Stimulated activated CD4-positive, alpha-beta T cell treated with anti-CD3 and anti-CD28 coated beads, Interleukin-2, amount 100 ng/mL, for 24 hours (primary cell): ENCODE measurements at places on chromosomes 16 and 17.
A peak's percentile ranks its signal among the peaks of the same experiment; 100 is the strongest.

DNA sequence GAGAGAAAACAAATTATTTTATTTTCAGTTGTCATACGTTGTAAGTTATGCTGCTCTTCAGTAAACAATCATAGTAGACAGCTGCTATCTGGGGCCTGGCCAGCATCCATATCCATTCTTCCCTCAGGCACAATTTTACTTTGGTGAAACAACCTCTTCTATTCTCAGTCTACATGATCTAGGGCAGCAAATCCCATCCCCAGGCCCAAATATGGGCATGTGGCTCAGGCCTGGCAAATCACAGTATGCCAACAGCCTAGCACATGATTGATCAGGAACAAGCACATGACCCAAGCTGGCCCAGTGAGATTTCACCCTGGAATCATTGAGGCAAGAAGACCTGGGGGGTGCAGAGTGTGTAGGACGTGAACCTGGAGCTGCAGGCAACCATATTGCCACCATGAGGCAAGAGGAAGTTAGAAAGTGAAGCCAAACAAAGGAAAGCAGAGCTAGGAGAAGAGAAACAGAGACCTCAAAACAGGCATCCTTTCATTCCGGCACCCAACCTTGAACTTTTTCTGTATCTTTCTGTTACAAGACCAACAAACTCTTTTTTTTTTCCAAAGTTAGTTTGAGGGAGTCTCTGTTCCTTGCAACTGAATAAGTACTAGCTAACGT, 10.3 kb upstream of the ABCC12 start:
- DNase-seq: no peak

GRCh38 chr17:70564006-70564620, 394.8 kb downstream of the KCNJ2 start:
- DNase-seq: no peak

- DNase-seq: peak; percentile 56
Observed at GRCh38 chr16:27317738-27318391, 4.1 kb downstream of the IL4R start.

GRCh38 chr16:80993834-80994233, 12.9 kb downstream of the CMC2 start:
- DNase-seq: no peak

- DNase-seq: no peak
Observed at GRCh38 chr16:89073346-89074071, 20.1 kb upstream of the ACSF3 start.

GRCh38 chr17:6153375-6153774, 83.2 kb downstream of the WSCD1 start:
- no peak for DNase-seq

- DNase-seq: no peak
Observed at GRCh38 chr16:72085002-72085401, 8.4 kb downstream of the TXNL4B start.

- no peak for DNase-seq
Observed at GRCh38 chr17:54727624-54728023, 173.0 kb upstream of the TOM1L1 start.

DNA sequence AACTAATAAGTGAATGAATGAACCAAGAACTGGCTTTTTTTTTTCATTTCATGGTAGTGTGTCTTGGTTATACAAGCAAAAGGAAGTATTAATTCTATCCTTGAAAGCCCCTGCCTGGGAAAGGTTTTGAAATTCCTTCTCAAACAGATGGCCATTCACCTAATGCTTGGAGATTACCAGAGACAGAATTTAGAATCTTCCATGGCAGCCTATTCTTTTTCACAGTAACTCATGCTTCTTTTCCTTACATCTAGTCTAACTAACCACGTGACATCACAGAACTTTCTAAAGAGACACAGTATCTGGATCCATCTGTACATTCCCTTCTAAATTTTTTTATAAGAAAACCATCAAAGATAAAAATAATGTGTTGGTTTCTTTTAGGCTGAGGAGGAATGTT, 151.6 kb downstream of the FTO start:
- DNase-seq: no peak

- no peak for DNase-seq
Observed at GRCh38 chr16:53053967-53054669, 673 bp upstream of the CHD9 start.

DNA sequence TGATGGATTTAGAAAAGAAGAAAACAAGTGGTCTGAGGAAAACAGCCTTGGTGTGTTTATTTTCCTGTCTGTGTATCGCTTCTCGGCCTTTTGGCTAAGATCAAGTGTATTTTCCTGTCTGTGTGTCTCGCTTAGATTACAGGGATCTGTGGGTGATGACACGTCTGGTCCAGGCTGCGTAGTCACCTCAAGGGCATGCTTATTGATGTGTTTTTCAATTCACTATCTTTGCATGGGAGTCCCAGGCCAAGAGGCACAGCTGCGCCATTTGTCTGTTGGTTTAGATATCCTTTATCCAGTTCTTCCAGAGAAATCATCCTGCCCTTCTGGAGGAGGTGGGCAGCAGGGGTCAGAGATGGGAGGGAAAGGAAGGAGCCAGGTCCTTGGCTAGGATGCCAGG, 47.1 kb upstream of the STH start:
- no peak for DNase-seq

DNA sequence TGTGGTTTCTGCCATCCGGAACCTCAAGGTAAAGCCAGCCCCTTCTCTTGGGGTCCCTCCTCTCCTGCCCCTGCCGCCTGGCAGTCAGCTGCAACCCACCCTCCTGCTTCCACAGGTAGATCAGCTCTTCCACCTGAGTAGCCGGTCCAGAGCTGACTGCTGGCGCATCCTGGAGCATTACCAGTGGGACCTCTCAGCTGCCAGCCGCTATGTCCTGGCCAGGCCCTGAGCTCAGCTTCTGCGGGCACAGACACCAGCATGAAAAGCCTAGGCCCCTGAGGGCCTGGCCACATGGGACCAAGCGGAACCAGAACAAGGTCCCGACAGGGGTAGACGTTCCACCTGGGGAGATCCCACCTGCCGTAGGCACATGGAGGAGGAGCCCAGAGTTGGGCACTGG, 5.5 kb downstream of the PLSCR3 start:
- DNase-seq: no peak

- DNase-seq: no peak
Observed at GRCh38 chr17:49528966-49529365, 33.9 kb downstream of the NGFR start.

DNA sequence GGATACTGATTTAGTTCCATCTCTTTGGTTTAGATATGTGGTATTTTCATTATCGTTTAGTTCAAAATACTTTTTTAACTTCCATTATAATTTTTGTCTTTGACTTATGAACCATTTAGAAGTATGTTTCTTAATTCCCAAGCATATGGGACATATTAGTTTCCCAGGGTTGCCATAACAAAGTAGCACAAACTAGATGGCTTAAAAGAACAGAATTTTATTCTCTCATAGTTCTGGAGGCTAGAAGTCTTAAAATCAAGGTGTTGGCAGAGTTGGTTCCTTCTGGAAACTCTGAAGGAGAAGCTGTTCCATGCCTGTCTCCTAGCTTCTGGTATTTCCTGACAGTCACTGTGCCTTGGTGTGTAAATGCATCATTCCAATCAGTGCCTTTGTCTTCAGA, 291.5 kb upstream of the AXIN2 start:
- DNase-seq: no peak

GRCh38 chr17:15942207-15942833, 2.6 kb upstream of the ADORA2B start:
- DNase-seq: no peak

GRCh38 chr17:21387616-21388015, 11.5 kb downstream of the KCNJ12 start:
- no peak for DNase-seq

DNA sequence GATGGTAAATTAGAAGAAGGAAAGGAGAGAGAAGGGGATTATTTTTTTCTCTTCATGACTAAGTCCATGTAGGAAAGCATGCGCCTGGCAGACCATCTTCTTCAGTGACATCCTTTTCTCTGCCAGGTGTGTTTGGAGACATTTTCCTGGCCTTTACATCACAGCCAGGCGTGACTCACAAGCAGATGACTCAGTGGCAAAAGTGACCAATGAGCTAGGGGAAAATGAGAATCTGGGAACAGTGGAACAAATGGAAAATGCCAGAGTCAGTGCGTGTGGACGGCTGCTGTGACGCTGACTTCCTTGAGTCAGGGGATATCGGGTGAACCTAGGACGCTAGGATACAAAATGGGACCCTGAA, 9.4 kb downstream of the KIAA0513 start:
- DNase-seq: no peak

DNA sequence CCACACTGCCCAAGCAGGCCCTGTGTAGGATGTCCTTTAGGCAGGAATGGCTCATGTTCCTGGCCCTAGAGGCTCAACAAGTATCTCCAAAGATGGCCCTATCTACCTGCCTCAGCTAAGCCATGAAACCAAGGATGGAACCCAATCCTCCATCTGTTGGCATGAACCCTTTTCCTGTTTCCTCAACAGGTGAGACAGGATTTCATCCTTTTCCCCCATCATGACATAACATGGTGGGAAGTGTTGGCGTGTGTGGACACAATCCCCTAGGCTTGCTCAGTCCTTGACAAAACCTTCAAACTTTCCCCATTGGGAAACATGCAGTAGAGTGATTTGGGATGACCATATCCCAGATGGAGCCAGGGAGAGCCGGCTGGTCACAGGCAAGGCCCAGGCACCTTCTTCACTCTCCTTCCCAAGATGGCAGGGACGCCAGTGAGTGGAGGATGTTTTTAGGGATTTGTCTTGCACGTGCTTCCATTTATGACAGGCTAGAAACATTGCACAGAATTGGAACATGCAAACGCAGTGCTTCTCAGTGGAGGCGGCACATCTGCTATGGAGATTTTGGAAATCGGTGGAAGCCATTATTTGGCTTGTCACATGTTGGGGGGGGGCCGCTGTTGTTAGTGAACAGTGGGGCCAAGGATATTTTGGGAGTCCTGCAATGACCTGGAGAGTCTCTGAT, 77.0 kb downstream of the MYH11 start:
- no peak for DNase-seq

GRCh38 chr17:57502811-57503241, 242.3 kb downstream of the CCDC182 start:
- no peak for DNase-seq

DNA sequence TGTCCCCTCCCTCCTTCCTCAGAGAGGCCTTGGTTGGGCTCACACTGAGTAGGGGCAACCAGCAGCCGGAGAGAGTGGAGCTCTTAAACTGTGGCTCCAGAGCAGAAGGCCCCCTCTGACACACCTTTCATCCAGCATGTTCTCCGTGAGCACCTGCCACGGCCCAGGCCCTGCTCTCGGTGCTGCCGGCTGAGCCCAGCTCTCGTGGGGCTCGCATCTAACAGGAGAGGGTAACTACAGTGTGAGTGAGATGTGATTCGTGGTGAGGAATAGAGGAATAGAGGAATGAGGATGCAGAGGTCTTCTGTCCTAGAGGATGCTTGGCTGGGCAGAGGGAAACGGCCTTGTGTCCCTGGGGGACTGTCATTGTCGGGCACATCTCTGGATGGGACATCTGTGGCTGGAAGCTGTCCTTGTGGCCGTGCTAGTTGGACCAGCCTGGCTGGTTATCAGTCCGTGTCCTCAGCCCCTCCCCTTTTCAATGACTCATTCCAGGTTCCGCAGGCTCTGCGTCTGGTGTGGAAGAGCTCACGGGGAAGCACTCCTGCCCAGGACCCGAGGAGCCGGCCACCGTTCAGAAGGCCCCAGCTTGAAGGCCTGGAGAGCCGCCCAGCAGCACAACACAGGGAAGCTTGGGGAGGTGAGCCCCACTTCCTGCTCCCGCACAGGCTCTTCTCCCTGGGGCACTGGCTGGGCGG, 11.9 kb upstream of the DNASE1 start:
- no peak for DNase-seq

- DNase-seq: peak; percentile 14
Observed at GRCh38 chr17:57697891-57698711, 47.0 kb downstream of the CCDC182 start.

GRCh38 chr17:2397247-2398171, 3.4 kb downstream of the MNT start:
- DNase-seq: no peak

GRCh38 chr17:63538693-63539595, 11.3 kb upstream of the DCAF7 start:
- no peak for DNase-seq

DNA sequence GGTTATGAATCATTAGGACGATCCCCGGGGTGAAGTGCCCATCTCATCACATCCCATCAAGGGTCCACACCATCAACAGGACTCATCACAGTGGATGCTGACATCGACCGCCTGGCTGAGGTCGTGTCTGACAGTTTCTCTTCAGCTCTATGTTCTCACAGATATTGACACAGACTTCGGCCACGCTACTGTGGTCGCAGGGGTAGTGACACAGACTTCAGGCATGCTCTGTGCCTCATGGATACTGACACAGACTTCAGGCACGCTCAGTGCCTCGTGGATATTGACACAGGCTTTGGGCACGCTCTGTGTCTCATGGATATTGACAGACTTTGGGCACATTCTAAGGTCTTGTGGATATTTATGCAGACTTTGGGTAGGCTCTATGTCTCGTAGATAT, 50.1 kb downstream of the KLHDC4 start:
- DNase-seq: no peak

DNA sequence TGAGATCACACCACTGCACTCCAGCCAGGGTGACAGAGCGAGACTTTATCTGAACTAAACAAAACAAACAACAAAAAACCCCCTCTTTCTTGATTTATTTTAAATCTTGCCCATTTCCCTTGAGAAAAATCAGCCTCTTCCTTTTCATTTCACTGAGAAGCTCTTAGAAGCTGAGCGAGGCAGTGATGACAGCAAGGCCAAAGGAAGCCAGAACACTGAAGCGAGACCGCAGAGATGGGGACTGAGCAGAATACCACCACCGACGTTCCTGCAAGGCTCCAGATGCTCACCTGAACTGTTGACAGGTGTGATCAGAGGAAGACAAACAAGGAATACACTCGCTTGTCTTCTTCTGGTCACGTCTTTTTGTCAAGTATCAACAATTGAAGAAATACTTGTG, 30.5 kb upstream of the IRF8 start:
- DNase-seq: no peak

- DNase-seq: no peak
Observed at GRCh38 chr17:64126918-64127317, 3.0 kb downstream of the ERN1 start.

- DNase-seq: peak; percentile 74
Observed at GRCh38 chr17:41689497-41690299, 1.0 kb downstream of the EIF1 start.

- DNase-seq: peak; percentile 38
Observed at GRCh38 chr16:87416826-87417527, 24.8 kb downstream of the MAP1LC3B start.

GRCh38 chr16:52456368-52456767, 90.6 kb downstream of the TOX3 start:
- DNase-seq: no peak

DNA sequence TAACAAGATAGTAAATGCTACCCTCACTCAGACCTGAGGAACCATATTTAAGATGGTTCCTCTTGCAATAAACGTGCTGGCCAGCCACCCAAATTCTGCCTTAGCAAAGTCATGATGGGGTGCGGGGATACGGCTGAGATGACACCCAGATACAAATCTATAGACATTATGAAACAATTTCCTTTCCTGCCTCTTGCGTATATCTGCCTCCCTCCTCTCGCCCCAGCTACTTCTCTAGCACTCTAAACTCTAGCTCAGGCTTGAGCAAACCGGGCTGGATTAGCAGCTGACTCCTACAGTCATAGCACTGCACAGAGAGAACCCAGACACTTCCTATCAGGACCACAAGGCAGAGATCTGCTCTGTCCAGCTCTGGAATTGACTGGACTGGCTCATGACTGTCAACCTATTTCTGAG, 22.3 kb downstream of the CD300LF start:
- DNase-seq: no peak
